Astrocyte (in vitro differentiated cells and primary cell): ENCODE measurements at places on chromosomes 2 and 18. TPM values are rescaled to one million over a fixed set of nuclear protein-coding genes. Genes with fewer than 3 reads are reported as not detected.

- no peak for DNase-seq
Measured at GRCh38 chr2:126877861-126878565, 20.7 kb upstream of the TEX51 start.

SP5 gene
- total RNA-seq, result 0.11 TPM in 1 of 2 replicates, not detected in the other

SMYD1 gene
- not detected in 2 replicates for total RNA-seq

REEP1 gene
- 0.61 and 1.1 TPM in 2 replicates for total RNA-seq

CCDC138 gene
- 5.2 and 6.1 TPM in 2 replicates for total RNA-seq

GRCh38 chr2:143525402-143525860 is 396.2 kb downstream of the ARHGAP15 start:
- DNase-seq, result no peak

GRCh38 chr2:231124838-231125568 is at the start of gene HTR2B:
Gene HTR2B, minus strand, starts transcription at chr2:231125042. Its CDS starts 1,278 bp downstream, at chr2:231123764.
- DNase-seq, result no peak

- no peak for DNase-seq
Measured at GRCh38 chr2:191941376-191941929, 94.6 kb upstream of the CAVIN2 start.

GPBAR1 gene
- 0.55 and 0.70 TPM in 2 replicates for total RNA-seq

DNA sequence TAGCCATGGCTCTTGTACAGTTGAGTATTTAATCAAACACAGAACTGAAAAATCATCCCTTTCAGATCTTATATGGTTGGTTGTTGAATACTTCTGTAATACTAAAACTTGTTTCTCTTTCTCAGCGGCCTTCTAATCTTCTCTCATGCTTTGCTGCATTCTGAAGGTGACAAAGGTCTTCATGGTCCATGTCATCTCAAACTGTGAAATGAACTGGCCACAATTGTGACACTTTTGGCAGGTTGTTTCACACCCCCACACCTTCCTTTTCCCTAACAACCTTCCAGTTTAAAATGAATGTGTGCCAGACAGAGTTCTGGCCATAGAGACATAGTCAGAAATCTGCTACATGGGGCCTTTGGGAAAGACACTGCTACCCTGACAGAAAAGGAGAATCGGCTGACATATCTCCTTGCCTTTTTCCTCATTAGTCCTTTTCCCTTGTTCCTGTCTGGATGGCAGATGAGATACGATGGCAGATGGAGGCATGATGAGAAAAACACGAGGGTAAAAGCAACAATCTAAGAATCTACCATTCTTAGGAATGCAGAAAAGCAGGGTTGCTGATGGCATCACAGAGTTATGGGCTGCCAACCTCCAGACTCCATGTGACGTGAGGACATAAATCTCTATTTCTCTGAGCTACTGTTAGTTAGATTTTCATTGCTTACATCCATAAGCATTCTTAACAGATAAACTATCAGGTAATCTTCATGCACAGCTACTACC is 106.5 kb downstream of the PIGN start:
- no peak for DNase-seq

- no peak for DNase-seq
Measured at GRCh38 chr2:183495589-183496267, 371.5 kb downstream of the NUP35 start.

DNA sequence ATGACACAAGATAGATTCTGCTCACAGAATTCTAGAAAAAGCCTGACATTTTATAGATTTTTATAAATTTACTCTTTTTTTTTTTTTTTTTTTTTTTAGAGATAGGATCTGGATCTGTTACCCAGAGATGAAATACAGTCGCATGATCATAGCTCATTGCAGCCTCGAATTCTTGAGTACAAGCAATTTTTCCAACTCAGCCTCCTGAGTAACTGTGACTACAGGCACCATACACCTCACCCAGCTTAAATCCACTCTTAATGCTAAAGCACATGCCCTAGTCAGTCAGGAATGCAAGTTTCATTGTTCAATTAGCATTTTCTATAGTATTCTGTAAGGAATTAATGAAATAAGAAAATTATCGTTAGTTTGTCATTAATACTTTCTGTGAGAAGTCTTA is 32.1 kb upstream of the WDR75 start:
- peak; percentile 26 for DNase-seq

GCKR gene
- not detected in 2 replicates for total RNA-seq

DNA sequence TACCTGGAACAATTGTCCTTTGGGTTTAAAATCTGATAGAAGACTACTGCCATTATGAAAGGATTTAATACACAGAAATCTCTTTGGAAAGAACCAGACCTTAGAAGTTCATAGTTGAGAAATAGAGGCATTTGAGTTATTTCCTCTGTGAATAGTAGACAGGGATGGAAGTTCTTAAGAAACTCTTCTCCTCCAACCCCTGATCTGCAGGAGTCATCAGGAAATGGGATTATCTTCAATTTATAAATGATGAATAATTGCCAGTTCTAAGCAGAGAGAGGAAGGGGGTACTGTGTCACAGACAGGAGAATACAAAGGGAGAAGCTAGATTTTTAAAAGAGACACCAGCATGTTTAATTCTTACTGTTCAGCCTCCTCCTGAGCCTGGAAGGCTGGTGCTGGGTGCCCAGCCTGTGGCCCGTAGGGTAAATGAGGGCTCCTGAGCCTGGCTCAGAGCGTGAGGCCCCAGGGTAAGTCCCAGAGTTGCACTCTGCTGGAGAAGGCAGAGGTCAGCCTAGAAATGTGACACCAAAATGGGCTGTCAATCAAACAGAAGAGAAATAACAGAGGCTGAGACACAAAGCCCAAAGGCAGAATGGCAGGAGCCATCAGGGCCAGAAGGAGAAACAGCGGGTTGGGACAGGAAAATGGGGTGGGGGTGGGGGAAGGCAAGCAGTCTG is 58.2 kb upstream of the PKDCC start:
- DNase-seq, result no peak
